Ureter (tissue), 1 donor: ENCODE measurements at places on chromosomes 11 and 22. TPM values are rescaled to one million over a fixed set of nuclear protein-coding genes. Genes with fewer than 3 reads are reported as not detected.

Gene OR51T1
- total RNA-seq = not detected

- DNase-seq = no peak
Measured at GRCh38 chr11:125886997-125887372, 483 bp upstream of the HYLS1 start.

GRCh38 chr11:134780486-134781147 is 368.6 kb upstream of the B3GAT1 start:
- no peak for DNase-seq

Gene MS4A6A
- 51.1 TPM for total RNA-seq

Gene RASSF7
- 54.9 TPM for total RNA-seq

- no peak for DNase-seq
Measured at GRCh38 chr22:22929381-22930221, 42.0 kb downstream of the IGLL5 start.

GRCh38 chr11:16722581-16723344 is 15.7 kb upstream of the C11orf58 start:
- no peak for DNase-seq

GRCh38 chr11:128398517-128399250 is 188.7 kb downstream of the ETS1 start:
- DNase-seq = no peak

GRCh38 chr11:64729851-64730382 is 6.9 kb upstream of the NRXN2 start:
- DNase-seq = no peak

- no peak for DNase-seq
Measured at GRCh38 chr11:40986320-40986719, 473.1 kb downstream of the LRRC4C start.

GRCh38 chr11:65314501-65315203 is at the start of gene CDC42EP2:
Gene CDC42EP2, plus strand, starts transcription at chr11:65314866. Its CDS starts 6,033 bp downstream, at chr11:65320899.
- DNase-seq = peak; percentile 92

Gene GLYAT
- total RNA-seq = not detected

- DNase-seq = no peak
Measured at GRCh38 chr22:39706376-39707140, 136.0 kb downstream of the CACNA1I start.

DNA sequence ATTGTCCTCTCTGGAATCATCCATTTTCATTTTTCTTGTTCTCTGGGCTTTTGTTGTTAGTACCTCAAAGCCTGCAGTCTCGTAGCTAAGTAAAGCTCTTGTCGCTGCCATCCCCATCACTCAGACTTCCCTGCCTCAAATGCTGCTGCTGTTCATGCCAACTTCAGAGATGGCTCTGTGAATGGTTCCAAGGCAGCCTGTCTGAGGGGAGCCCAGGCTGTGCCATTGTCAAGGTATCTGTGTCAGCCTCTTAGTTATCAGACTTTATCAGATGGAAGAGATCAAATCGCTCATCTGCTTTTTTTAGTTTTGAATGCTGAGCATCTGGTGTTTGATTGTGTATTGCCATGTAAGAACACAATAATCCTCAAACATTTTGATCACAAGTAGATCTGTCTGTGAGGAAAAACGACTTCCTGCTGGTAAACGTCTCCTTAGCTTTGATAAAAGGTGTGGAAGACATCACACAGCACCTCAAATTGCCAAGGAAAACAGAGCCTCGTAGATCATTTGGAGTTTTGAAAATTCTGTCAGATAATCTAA is 304.2 kb upstream of the ZC3H12C start:
- DNase-seq = no peak

Gene OR51B4
- 0.42 TPM for total RNA-seq

GRCh38 chr22:22023581-22024137 is 41.1 kb upstream of the TOP3B start:
- DNase-seq = no peak

Gene NRXN2
- 11.6 TPM for total RNA-seq

DNA sequence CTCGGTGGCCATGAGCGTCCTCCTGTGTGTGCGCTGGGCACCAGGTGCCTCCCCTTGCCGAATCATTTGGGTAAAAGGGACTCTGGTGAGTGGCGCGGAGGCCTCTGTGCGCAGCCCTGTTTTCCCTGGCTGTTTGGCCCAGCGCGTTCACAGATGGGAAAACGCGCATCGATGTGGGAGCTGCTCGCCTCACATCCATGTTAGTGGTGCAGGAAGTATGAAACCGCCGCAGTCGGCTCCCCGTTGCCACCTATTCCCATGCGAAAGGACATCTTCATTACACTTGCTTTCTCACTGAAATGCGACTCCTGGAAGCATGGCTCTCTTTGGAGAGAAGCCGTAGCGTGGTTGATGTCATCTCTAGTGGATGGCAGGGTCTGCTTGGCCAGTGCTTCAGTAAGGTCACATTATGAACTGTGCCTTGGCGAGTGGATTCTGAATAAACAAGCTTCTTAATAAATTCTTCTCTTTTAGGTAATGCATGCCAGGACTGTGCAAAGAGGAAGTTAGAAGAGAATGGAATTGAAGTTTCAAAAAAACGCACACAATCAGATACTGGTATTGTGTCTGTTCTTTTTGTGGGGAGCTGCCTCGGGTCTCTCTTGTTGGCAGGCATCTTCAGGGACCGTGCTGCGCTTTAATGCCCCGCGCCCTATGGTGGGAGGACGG is 26.3 kb downstream of the FAM118A start:
- DNase-seq = no peak

DNA sequence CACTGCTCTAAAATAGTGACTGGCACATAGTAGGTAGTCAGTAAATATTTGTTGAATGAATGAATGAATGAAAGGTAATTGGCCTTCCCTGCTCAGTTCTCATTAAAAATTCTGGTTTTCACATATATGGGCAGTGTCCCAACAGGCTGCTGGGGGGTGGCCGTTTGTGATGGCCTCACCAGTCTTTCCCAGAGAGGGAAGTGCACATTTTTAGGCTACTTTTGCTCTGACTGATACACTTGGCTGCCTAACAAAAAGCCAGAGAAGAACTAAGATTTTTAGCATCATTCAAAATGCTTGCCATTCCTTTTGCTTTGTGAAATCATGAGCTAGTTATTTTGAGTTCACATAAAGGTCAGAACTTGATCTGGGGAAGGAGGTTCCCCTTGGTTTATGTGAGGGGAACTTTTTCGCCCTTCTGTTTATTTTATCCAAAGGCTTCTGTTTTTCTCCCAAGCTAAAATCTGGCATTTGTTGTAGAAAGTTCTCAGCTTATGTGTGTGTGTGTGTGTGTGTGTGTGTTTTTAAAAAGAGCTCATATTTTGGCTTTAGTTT is 83.1 kb downstream of the PTPRJ start:
- no peak for DNase-seq

GRCh38 chr22:32781695-32782094 is 19.8 kb upstream of the TIMP3 start:
- no peak for DNase-seq

Gene RASD2
- total RNA-seq = 8.7 TPM

Gene NAALAD2
- total RNA-seq = 4.8 TPM

- no peak for DNase-seq
Measured at GRCh38 chr11:45918962-45919675, 1.4 kb upstream of the PEX16 start.

Gene PTPRJ
- total RNA-seq = 18.0 TPM

DNA sequence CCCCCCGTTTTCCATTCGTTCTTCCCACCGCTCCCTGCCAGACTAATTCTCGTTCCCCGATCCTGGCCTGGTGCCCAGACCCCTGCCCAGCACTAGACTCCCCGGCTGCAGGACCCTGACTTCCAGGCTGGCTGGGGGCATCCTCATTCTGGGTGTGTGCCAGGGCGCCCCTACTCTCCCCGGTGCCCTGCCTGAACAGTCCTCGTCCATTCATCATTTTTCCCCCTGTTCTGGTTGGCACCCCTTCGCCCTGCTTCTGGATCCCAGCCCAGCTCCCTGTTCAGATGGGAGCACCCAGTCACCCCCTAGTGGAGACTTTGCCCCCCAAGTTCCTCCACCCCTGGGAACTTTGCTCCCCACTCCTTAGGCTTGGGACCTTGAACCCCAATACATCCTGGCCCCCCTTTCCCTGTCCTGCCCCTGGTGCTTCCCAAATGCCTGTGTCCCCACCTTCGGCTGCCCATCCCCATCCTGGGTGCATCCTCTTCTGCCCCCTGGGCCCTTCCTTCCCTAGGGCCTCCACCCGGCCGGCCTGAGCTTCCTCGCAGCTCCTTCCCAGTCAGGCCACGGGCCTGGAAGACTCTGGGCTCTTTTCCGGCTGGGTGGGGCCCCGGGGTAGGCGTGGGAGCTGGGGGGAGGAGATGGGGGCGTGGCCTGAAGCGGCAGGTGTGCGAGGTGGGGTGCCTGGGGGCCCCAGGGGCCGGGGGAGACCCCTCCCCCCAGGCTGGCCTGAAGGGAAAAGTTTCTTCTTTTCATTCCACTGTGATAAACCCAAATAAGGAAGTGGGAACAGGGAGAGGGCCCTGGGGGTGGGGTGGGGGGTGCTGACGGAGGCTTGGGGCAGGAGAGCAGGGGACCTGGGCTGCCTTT is 908 bp downstream of the PLCB3 start:
- DNase-seq = no peak

Gene UCP3
- 1.9 TPM for total RNA-seq

Gene MYOD1
- total RNA-seq = not detected

Gene BRSK2
- 1.7 TPM for total RNA-seq

Gene CARD16
- total RNA-seq = 14.3 TPM

Gene ANO5
- total RNA-seq = 5.2 TPM

DNA sequence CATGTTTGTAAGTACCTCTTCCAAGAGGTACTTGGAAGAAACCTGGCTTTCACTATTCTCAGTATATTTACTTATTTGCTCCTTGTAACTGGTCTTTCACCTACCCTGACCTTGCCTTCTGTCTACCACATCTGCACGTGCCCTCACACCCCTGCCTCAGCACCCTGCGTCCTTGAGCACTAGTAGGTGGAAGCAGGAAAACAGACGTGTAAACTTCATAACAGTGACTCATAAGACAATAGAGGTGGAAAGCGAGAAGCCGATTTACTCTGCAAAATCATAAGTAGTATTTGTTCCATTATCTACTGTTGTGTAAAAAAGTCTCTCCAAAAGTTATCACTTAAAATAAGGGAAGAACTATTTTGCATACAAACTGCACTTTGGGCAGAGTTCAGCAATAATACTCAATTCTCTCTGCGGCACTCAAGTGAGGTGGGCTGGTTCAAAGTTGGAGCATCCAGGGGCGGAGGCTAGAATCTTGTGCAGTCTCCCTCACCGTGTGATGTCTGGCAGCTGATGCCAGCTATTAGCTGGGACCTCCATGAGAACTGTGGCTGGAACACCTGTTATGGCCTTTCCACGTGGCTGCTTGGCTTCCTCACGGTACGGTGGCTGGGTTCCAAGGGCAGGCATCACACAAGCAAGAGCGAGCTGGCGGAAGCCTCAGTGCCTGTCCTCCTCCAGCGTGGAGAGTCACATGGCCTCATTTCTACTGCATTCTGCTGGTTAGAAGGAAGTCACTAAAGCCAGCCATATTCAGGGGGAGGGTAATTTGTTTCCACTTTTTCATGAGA is 30.4 kb downstream of the PACS1 start:
- DNase-seq = peak; percentile 82

GRCh38 chr22:35783943-35784614 is 66.4 kb downstream of the APOL5 start:
- no peak for DNase-seq

- DNase-seq = no peak
Measured at GRCh38 chr22:36673821-36674220, 29.7 kb downstream of the CACNG2 start.

GRCh38 chr11:73872749-73873357 is 3.8 kb downstream of the COA4 start:
- no peak for DNase-seq

DNA sequence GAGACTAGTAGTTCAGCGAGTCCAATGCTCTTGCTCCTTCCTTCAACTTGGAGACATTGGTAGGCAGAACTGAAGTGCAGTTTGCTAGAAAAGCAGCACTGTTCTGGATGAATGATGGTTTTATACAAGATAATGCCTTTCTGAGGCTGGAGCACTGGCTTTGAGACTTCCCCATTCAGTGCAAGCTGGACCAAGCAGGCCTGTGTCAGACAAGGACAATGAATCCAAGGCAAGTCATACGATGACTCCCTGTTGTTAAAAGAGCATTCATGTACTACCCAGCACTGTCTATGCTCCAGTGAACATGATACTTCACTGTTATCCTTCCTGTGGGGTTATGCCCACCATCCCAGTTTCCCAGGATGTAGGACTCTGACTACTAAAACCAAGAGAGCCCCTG is 242.3 kb upstream of the RAG2 start:
- no peak for DNase-seq

GRCh38 chr11:124676386-124676785 is 2.7 kb downstream of the SPA17 start:
- peak; percentile 50 for DNase-seq

- no peak for DNase-seq
Measured at GRCh38 chr11:62223095-62223494, 14.6 kb downstream of the SCGB2A1 start.

- no peak for DNase-seq
Measured at GRCh38 chr11:127965939-127966668, 621.3 kb downstream of the ETS1 start.

DNA sequence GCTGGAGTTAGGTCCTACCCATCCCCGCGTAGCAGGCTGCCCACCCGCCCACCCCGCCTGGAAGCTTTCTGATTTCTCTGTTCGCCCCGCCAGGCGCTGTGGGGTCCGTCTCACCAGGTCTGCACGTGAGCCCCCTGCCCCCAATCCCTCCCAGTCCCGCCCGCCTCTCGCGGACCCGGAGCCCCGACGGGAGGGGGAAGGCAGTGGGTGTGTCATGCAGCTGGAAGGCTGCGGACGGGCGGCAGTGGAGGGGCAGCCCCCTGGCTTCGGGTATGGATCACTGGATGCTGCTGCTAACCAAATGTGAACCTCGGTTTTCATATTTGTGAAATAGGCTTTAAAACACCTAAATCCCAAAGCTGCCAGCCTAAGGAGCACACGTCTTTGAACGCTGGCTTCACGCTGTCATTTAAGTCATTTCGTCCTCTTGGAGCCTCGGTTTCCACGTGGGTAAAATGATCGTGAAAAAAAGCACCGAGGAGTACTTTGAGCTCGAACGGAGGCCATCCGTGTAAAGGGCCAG is 568 bp upstream of the BIK start:
- DNase-seq = no peak

Gene FADS2
- 118 TPM for total RNA-seq

DNA sequence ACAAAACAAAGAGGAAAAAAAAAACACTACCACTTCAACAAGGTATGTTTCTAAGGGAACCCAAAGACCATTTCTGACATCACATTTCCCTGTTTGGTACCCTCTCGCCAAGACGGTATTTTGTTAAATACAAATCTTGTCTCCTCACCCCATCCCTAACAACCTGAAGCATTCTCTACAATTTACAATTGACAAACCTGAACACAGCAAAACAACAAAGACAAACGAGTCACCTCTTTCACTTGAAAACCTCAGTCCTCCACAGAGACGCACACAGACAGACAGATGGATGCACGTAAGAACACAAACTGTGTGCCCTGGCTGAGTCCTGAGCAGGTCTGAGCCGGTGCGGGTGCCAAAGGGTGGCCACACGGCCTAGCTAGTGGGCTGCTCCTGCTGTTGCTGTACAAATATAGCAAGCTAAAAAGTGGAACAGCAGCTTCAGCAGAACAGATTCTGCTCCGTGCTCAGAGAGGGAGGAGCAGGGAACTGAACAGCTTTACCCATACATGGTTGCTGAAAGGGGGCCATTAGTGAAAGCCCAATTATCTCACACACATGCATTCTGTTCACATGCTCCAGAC is 28.5 kb downstream of the CELF1 start:
- DNase-seq = peak; percentile 48
